ENCODE measurements at places on chromosomes 2 and 18. TPM values are rescaled to one million over a fixed set of nuclear protein-coding genes. Genes with fewer than 3 reads are reported as not detected.

- no peak for DNase-seq
Measured at GRCh38 chr2:164008752-164009151, 272.9 kb upstream of the FIGN start.

GRCh38 chr18:13538630-13539029 is 187.7 kb downstream of the FAM210A start:
- no peak for DNase-seq

GRCh38 chr2:190533175-190533967 is 1.2 kb downstream of the NEMP2 start:
- no peak for DNase-seq

- peak; percentile 42 for DNase-seq
Measured at GRCh38 chr18:21444465-21445212, 155.9 kb downstream of the ESCO1 start.

GRCh38 chr2:74712223-74713053 is 58.4 kb downstream of the SEMA4F start:
- DNase-seq = no peak

GRCh38 chr2:239144713-239144999 is 256.2 kb downstream of the HDAC4 start:
- DNase-seq = no peak

- DNase-seq = peak; percentile 20
Measured at GRCh38 chr2:166127217-166128155, at the start of gene SCN1A. Gene SCN1A (minus strand): TSS chr2:166128020. CDS start chr2:166073621, 54,399 bp downstream.

DNA sequence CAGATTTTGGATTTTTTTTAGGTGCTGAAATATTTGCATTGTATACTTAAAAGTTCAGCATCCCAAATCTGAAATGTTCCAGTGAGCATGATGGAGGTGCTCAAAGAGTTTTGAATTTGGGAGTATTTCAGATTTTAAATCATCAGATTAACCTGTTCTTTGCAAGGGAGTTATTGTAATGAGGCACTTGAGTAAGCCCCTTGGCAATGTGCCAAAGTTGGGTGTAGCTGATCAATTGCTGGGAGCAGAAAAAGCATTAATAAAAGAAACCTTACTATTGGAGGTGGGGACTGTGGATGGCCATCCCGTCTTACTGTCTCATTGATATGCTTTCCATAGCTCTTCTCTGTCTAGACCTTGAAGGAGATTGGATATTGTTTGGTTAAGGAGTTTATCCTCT is 28.3 kb downstream of the MALT1 start:
- DNase-seq = no peak

- peak; percentile 96 for DNase-seq
Measured at GRCh38 chr2:61470965-61471904, at the start of gene USP34. Gene USP34 (minus strand): TSS chr2:61471087. CDS start chr2:61470692, 395 bp downstream.

DNA sequence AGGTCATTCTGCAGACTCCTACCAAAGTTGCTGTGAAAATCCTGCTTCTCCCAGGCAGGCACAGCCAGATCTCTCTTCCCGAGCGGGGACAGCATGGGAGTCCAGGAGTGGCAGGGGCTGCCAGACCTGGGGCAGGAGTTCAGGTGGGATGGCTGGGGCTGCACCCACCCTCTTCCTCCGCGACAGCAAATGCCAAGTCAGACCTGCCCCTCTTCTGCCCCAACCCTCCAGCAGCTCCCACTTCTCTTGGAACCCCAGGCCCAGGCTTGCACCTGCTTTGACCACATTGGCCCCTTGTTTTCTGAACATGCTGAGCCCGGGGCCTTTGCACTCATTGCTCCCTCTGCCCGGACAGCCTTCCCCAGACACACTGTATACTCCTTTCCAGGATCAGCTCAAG is 288.2 kb upstream of the HS6ST1 start:
- DNase-seq = no peak

DNA sequence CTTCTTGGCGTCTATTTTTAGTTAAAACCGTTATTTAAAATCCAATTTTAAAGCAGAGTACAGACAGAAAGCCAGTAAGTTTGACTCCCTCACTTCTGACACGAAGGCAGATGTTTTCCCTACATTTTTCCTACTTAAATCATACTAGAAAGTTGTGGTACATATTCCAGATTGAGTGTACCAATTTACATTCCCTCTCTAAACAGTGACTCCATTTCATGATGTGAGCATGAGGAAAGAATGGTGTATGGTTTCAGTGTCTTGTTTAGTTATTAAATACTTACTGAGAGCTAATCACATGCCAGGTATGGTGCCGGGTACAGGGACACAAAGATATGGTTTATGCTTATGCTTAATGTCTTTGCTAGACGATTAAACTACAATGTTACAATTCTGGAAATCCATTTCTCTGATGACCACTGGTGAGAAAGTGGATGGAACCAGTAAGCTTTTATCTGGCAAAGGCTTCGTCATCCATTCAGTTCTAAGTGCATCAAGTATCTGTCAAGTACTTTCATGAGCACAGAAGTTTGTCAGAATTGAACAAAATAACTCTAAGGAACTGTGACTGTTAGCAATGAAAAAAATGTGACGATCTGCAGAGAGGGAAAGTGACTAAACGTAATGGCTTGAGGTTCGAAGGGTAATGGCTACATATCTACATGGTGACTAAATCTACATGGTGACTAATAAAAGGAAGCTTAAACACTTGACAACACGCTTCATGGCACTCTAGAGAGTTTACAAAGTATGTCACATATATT is 25.7 kb downstream of the MAP4K3 start:
- DNase-seq = no peak

DNA sequence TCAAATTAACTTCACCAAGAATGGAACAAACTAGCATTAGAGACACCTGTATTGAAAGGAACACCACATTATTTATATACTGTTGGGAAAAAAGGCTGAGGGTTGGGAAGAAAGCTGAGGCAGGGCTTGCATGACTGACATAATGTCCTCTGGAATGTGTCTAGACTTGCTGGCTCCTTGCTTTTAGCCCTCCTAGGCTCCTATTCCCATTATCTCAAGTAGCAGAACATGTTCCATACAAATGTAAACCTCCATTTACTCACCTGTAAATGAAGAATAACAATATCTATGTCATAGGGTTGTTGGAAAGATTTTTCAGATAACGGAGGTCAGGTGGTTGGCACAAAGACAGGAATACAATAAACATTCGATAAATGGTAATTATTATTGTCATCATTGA is 976 bp upstream of the ACADL start:
- no peak for DNase-seq

DNA sequence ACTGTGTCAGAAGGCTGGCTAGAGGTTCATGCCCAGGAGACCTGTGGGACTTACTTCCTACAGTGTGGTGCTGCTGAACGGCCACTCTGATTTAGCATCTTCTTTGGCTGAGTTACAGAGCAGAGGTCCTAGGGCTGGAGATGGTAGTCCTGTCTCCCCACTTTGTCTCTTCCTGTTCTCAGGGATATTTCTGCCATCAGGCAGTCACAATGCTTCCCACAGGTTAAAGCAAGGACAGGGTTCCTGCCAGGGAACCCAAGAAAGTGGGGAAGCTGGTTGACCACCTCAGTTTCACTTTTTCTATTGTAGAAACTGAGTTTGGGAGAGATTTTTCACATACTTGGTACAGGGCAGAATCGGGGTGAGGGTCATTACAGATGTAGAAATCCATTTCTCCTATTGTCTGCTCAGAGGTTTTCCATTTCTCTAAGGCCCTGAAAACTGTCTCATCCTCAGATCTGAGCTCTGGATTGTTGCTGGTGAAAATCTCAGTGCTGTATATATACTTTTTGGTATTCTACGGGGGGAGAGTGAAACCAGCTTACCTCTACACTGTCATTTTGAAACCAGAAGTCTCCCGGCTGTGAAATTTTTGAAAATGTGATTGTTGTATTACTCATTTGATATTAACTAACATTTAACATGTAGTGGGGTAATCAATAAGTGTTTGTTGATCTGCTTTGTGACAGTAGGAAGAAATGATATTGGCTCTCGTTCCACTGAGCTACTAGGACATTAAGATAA is 37.0 kb upstream of the MEP1B start:
- no peak for DNase-seq

- DNase-seq = no peak
Measured at GRCh38 chr2:54958717-54959371, 91.4 kb downstream of the RTN4 start.

GRCh38 chr2:165024199-165024598 is 68.9 kb upstream of the SLC38A11 start:
- DNase-seq = no peak

GRCh38 chr2:207282916-207283315 is 117.2 kb upstream of the KLF7 start:
- no peak for DNase-seq

DNA sequence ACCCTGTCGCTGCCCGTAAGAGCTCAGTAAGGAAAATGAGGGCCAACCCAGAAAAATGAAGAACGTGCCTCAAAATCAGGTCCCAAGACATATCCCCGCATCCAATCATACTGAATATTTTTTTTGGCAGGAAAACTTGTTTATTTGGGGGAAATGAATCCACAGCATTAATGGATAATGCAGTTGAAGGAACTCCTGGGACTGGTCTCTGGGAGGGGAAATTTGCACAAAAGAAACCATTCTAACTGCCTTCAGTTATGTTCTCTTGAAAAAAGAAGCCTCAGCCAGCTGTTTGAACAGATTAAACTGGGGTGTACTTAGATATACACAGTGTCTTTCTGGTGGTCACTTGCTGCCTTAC is 61.3 kb downstream of the SPRED2 start:
- DNase-seq = no peak

- DNase-seq = no peak
Measured at GRCh38 chr2:9031246-9031645, 27.8 kb upstream of the MBOAT2 start.

DNA sequence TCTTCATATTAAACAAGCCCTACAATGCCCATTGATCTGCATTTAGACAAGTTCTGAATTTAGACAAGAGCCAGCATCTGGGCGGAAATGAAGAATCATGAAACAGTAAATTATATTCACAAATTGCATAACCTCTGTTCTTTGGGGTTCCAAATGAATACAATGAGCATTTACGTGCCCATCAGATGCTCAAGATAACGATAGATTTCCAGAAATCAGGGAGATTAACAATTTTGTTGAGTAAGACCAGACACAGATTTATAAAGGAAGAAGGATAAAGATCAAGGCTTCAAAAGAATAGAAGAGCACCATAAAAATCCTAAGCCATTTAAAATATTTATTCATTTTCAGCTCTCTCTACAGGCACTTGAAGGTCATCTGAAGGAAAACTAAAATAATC is 59.7 kb upstream of the CDH20 start:
- DNase-seq = no peak

DNA sequence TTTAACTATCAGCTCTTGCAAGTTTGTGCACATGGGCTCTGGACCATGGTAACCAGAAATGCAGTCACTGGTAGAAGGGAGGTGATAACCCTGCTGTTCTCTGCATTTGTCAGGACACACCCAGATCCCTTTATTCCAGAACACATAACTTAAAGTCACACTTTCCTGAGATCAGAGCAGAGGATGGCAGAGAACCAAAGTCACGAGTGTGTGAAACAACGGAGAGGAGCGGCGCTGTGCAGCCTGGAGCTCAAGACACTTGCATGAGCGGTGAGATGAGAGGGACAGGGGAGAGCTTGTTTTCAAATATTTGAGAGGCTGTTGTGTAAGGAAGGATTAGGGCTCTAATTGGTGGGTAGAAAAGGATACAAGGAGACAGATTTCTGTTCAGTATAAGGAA is 43.3 kb upstream of the AAK1 start:
- no peak for DNase-seq

GRCh38 chr2:217953531-217953932 is 49.3 kb downstream of the TNS1 start:
- DNase-seq = no peak

GRCh38 chr2:214569419-214570035 is 158.7 kb downstream of the VWC2L start:
- no peak for DNase-seq

GRCh38 chr2:102120701-102121159 is 21.8 kb upstream of the IL1R1 start:
- no peak for DNase-seq

DNA sequence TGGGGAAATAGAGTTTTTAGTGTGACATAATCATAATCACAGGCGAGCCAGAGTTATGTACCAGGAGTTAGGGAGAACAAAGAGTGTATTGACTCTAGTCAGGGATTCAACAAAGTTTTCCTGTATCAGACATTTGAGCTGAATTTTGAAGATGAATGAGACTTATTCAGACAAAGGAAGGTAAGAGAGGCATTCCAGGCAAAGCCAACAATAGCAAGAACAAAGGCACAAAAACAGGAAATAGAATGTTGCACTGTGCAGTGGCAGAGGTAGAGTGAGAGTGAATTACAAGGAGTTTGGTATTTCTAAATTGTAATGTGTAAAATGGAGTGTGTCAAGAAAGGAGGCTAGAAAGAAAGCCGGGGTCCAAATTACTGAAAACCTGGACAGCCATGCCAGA is 156.2 kb downstream of the CCDC148 start:
- no peak for DNase-seq

GRCh38 chr2:199206536-199206935 is 251.2 kb downstream of the SATB2 start:
- no peak for DNase-seq

GRCh38 chr2:41400088-41400665 is 647.6 kb upstream of the PKDCC start:
- DNase-seq = peak; percentile 41

GRCh38 chr18:74063557-74063956 is 84.1 kb downstream of the FBXO15 start:
- DNase-seq = no peak

Gene TMEM37
- 66.1 TPM for polyA plus RNA-seq

Gene LYPD1
- 104 TPM for polyA plus RNA-seq

Gene SIX3
- not detected for polyA plus RNA-seq

Gene HOXD12
- 1.1 TPM for polyA plus RNA-seq

Gene ONECUT2
- 0.09 TPM for polyA plus RNA-seq

Gene CD226
- polyA plus RNA-seq = 2.7 TPM

Gene ATAD2B
- polyA plus RNA-seq = 20.3 TPM

Gene TCF7L1
- polyA plus RNA-seq = 56.7 TPM

Gene SPEG
- 13.1 TPM for polyA plus RNA-seq

Gene RNF125
- polyA plus RNA-seq = 2.1 TPM

Gene LINC00305
- polyA plus RNA-seq = 3.1 TPM

Gene AKAIN1
- polyA plus RNA-seq = not detected

Data from renal pelvis (tissue), 12 donors.